Vagina (tissue), 2 donors: ENCODE measurements at places on chromosomes 5 and 9. TPM values are rescaled to one million over a fixed set of nuclear protein-coding genes. Genes with fewer than 3 reads are reported as not detected.

Gene CNTNAP3
- 14.7 TPM for total RNA-seq

DNA sequence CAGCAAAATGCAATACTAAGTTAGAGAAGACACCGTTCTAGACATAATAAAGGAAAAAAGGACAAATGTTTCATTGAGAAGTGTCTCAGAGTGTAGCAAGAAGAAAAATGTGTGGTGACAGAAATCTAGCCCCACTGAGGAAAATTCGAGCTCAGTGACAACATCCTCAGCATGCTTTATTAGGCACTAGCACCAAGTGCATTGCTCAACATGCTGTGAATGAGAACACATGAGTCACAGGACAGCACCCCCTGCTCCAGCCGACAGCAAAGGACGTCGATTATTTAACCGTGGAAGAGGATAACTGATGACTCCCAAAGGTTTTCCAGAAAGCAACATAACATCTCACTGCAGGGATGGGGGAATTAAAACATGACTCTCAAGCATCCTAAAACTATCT is 182.7 kb downstream of the GNAQ start:
- DNase-seq: no peak

Gene OR1Q1
- not detected for total RNA-seq

- no peak for DNase-seq
Observed at GRCh38 chr9:33858423-33858822, 41.5 kb downstream of the UBE2R2 start.

DNA sequence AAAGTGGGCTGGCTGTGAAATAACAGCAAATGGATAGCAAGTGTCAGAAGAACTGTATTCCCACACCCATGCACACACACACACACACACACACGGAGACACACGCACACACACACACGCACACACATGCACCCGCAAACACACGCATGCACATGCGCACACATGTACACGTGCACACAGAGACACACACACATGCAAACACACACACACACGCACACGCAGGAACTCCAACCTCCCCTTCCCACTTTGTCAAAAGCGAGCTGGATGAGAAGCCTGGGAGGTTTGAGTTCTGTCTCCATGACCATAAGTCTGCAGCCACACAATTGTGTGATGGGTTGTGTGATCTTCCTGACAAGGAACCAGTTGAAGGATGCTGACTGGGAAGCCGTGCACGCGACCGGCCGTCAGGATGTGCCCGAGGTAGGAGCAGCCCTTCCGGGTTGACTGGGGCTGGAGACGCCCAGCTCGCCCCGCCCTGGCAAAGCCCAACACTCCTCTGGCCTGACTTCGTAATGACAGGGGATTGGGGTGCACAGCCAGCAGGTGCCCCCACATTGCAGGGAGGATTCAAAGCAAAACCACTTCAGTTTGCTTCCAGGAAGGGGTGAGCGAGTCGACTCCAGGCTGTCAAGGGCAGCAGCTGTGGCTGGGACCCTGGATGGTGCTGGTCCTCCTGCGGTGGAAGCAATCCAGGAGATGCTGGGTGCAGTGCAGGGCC is 29.3 kb upstream of the NKD2 start:
- peak; percentile 77 for DNase-seq

DNA sequence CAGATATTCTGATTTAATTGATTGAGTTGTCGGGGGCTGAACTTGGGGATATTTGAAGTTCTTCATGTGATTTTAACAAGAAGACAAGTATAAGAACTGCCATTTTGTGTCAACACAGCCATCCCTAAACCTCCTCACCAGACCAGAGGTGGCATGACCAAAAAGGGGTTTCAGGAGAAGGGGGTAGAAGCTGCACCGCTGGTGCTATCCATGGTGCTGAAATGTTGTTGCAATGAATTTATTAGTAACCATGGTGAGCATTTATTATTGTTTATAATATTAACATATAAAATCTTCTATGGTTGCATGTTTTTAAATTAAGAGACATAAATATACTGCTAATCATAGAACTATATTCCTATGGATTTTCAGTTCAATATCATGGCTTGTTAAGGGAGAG is 72.3 kb downstream of the GNA14 start:
- DNase-seq: no peak

DNA sequence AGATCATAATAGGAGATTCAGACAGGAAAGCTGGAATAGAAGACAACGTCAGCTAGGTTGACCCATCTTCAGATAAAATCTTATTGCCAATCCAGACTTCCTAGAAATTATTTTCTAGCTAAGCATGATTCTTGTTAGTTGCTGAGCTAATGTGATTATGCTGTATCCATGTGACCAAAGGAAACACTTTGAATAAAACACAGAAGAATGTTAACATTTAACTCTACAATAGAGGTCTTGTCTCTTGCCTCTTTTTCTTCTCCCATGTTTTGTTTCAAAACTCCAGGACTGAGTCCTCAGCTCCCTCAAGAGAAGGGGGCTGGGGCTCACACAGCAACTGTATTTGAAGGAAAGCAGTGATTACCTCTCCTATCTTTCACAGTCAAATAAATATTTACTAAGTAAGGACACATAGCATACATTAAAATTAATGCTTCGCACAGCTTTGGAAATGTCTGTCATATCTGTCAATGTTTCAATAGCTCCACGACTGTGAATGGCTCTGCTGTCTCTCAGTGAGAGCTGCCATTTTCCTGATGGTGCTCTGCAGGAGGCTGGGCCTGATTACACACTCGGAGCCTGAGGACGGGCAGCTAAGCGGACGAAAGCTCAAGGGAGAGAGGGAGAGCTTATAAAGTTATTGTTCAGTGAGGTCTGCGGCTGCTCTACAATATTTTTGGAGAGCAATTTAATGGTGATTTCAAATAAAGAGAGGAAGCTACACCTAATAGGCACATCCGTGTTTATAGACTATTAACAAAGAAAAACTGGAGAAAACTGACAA is 64.8 kb upstream of the ZNF462 start:
- DNase-seq: no peak
